ENCODE measurements at places on chromosomes 4 and X. TPM values are rescaled to one million over a fixed set of nuclear protein-coding genes. Genes with fewer than 3 reads are reported as not detected.

- no peak for DNase-seq
Measured at GRCh38 chrX:5965406-5965805, 263.3 kb downstream of the NLGN4X start.

KLHL4 gene
- total RNA-seq = 1.4 TPM

- DNase-seq = no peak
Measured at GRCh38 chr4:88002786-88003185, 4.6 kb upstream of the PKD2 start.

GRCh38 chrX:1393871-1394615, 2.1 kb upstream of the SLC25A6 start:
- DNase-seq = no peak

- DNase-seq = no peak
Measured at GRCh38 chrX:29788991-29789699, 426.2 kb upstream of the MAGEB2 start.

GRCh38 chr4:150938417-150938816, 76.7 kb downstream of the LRBA start:
- no peak for DNase-seq

NLGN4X gene
- not detected for total RNA-seq

EIF4E gene
- total RNA-seq = 236 TPM

ESX1 gene
- not detected for total RNA-seq

DNA sequence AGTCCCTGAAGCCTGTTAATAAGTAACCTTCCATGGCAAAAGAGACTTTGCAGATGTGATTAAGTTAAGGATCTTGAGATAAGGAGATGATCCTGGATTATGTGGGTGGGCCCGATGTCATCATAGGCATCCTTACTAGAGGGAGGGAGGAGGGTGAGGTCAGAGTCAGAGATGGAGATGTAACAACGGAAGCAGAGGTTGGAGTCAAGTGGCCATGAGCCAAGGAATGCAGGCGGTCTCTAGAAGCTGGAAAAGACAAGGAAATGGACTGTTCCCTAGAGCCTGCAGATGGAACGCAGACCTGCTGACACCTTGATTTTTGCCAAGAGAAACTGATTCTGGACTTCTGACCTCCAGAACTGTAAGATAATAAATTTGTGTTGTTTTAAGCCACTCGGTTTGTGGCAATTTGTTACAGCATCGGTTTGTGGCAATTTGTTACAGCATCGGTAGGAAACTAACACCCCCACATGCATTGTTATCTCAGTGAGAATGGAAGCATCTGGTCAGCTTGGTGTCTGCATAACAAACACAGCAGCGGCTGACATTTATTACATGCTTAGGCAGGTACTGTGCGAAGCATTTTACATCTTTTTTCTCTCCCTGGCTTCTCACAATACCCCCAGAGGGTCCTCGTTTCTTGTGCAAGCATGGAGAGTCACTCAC, 55.6 kb downstream of the CLDN34 start:
- DNase-seq = no peak

DNA sequence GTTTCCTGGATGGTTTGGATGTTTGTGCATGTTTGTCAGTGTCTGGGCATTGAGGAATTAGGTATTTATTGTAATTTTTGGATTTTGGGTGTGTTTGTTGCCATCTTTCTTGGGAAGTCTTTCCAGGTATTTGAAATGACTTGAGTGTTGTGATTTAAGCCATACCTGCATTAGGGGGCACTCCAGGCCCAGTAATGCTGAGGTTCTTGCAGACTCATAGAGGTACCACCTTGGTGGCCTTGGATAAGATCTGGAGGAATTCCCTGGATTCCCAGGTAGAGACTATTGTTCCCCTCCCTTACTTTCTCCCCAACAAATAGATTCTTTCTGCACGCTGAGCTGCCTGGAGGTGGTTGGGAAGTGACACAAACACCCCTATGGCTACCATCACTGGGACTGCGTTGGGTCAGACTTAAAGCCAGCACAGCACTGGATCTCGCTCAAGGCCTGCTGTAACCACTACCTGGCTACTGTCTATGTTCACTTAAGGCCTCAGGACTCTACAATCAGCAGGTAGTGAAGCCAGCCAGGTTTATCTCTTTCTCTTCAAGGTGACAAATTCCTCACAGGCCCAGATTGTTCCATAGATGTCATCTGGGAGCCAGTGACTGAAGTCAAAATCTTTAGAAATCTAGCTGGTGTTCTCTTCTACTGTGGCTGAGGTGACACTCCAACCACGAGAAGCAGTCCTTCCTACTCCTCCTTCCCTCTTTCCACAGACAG, 643.6 kb downstream of the PDHA2 start:
- DNase-seq = no peak

EOLA2 gene
- 50.6 TPM for total RNA-seq

- no peak for DNase-seq
Measured at GRCh38 chr4:185955151-185955770, 113.7 kb upstream of the TLR3 start.

INTU gene
- total RNA-seq = 1.2 TPM

GRCh38 chrX:36575670-36576069, 432.5 kb upstream of the FAM47C start:
- no peak for DNase-seq

GLOD5 gene
- not detected for total RNA-seq

DNA sequence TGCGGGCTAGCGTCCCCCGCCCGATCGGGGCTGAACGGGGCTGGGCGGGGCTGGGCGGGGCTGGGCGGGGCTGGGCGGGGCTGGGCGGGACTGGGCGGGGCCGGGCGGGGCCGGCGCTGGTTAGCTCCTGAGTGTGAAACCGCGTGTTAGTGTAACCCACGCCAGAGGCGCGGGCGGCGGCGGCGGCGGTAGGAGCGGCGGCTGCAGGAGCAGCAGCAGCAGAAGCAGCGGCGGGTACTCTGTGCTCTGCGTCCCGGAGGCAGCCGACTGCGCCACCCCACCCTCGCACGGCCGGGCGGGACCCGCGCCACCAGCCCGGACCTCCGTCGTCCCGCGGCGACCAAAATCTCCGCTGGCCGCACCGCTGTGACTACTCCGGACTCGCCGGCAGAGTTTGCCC, 128.1 kb downstream of the LAS1L start:
- DNase-seq = peak; percentile 4

DNA sequence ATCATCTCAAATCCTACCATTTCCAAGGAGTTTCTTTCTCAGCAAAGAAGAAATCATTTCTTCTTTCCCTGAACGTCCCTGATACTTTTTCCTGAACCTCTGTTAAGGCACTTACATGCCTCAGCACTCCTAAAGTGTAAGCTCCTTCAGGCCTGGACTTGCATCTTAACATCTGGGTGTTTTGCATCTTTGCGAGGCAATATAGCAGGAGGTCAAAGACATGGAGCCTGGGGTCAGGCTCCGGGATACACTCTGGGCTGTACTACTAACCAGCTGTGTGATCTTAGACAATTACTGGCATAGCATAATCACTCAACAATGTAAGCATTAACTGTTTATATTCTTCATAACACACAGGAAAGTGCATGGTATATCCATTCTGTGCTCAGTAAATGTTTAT, 275.5 kb upstream of the BOD1L1 start:
- DNase-seq = no peak

- DNase-seq = no peak
Measured at GRCh38 chrX:48940404-48940955, 16.9 kb downstream of the OTUD5 start.

GRCh38 chrX:13048280-13048679, 3.9 kb upstream of the FAM9C start:
- DNase-seq = no peak

- DNase-seq = no peak
Measured at GRCh38 chrX:64176876-64177275, 28.6 kb downstream of the AMER1 start.

UGT8 gene
- not detected for total RNA-seq

GRCh38 chr4:48307528-48307927, 33.8 kb upstream of the SLAIN2 start:
- no peak for DNase-seq

LUZP4 gene
- total RNA-seq = not detected

DNA sequence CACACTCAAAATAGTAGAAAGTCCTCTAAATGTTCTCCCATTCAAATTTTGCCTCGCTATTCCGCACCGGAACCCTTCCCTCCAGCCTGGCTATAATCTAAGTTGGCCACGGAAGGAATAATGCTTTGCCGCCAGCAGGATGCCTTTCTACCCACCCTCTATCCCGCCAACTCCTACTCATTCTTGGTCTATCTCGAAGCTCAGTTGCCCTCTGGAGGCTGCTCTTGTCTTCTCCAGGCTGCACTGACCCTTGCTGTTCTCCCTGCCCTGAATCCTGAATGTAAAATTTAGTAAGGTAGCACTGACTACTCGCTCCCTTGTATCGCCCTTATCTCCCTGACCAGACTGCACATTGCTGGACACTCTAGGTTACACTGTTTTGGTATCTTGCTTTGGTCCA, 212.4 kb downstream of the MGST2 start:
- no peak for DNase-seq

DNA sequence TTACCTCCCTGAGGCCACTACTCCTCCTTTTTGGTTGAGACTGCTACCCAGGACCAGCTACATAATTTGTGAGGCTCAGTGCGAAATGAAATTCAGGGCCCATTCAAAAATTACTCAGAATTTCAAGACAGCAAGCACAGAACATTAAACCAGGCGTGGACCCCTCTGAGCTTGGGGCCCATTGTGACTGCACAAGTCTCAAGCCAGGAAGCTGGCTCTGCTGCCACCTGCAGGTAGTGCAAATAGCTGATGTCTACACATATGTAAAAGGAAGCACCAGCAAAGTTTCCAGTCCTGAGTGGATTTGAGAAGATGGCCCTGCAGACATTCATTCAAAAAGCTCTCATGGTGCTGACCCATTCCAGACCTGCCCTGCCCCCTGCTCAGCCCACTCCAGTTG, 213.4 kb upstream of the LNX1 start:
- DNase-seq = peak; percentile 51

- DNase-seq = no peak
Measured at GRCh38 chrX:54157561-54157960, 25.5 kb downstream of the FAM120C start.

TLR1 gene
- total RNA-seq = 0.07 TPM

GRCh38 chr4:145207934-145208333, 27.5 kb upstream of the OTUD4 start:
- DNase-seq = peak; percentile 2

- no peak for DNase-seq
Measured at GRCh38 chrX:46572340-46572936, 1.1 kb upstream of the CHST7 start.

GRCh38 chr4:36772154-36772516, 472.4 kb upstream of the NWD2 start:
- DNase-seq = no peak

GRCh38 chrX:18377796-18378195, 23.3 kb upstream of the SCML2 start:
- DNase-seq = peak; percentile 4

DNA sequence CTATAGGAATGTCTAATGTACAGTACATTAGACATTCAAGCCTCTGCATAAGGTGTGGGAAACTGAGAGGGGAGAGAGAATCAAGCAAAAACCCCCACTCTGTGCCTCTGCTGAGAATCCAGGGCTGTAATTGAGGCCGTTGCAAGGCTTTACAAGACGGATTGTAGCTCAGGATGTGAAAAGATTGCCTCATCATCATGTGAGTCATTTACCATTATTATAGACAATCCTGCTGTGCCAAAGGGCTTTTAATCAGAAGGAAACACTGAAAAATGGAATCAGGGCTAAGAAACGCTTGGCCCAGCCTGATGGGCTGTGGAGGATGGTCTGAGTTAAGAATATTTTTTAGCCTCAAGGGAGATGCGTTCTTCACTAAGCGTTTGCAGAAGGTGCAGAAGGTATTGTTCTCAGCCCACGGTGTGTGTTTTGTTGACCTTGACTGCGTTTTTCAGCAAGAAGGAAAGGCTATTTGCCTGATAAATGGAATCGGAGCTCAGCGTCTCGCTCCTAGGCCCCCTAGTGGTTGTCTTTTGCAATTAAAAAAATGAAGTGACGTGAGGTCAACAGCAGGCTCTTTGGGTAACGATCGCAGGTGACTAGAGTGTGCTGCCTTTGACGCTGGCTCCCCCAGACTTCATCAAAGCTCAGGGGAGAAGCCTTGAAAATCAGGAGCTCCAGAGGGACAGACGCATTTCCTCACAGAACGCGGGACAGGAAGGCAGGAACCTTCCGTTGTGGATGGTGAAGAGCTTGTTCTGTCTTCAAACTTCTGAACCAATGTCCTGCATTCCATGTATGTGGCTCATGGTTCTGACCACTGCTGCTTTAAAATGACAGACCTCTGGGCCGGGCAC, 18.1 kb upstream of the CHRNA9 start:
- peak; percentile 22 for DNase-seq

GATB gene
- 11.8 TPM for total RNA-seq

GRCh38 chr4:186704057-186704456, 19.6 kb downstream of the FAT1 start:
- DNase-seq = no peak

RASSF6 gene
- total RNA-seq = not detected

DNA sequence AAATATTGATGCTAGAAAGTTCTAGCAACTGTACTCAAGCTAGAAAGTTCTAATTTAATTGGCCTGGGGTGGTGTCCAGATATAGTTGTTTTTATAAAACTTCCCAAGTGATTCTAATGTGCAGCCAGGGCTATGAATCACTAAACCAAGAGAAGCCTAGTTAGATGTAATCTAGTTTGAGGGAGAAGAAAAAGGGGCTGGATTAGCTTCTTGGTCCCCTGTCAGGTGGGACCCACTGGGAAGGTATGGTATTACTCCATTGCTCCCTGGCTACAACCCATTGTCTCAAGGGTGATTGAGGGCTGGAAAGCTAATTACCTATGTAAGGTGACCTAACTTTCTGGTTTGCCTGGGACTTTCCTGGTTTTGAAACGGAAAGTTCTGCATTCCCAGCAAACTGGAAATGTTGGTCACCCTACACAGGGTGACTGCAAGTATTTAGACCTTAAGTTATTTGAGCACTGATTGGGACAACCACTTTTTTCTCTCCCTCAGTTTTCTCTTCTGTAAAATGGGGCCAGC, 23.9 kb upstream of the MSN start:
- DNase-seq = no peak

KIF4A gene
- 26.6 TPM for total RNA-seq

- DNase-seq = no peak
Measured at GRCh38 chrX:9240956-9241355, 207.0 kb upstream of the FAM9B start.

UBQLN2 gene
- 3.4 TPM for total RNA-seq

DNA sequence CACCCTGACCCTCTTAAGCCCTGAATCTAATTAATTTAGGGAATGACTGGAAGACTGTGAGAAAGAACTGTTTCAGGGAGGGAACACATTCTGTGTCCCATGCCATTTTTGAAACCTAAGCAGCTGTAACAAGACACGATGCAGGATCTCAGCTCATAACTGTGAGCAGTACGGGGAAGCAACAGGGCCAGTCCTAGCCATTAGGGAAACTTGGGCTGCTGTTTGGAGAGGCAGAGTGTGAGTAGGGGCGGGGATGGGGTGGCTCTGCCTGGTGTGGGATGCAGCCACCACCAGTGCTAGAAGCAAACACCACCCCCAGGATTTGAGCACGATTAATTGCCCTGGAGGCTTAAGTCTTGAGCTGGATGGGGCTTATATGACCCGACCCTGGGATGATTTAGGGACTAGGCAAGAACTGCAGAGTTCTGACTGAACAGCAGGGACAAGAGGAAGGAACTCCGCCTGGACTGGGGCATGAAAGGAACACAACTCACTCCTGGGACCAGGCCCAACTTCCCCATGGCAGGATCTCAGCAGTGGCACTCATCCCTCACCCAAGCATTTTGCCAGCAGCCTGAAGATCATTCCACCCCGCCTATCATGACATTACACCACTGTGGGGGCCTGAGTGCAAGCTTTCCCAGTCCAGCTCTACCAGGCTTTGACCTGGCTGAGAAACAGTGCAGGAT, 43.1 kb downstream of the ATRX start:
- peak; percentile 72 for DNase-seq

ATP6AP1 gene
- 53.2 TPM for total RNA-seq

Measured in MG63 (cell line).